Activated gamma-delta T cell (primary cell): ENCODE measurements at places on chromosomes 5 and 9.

DNA sequence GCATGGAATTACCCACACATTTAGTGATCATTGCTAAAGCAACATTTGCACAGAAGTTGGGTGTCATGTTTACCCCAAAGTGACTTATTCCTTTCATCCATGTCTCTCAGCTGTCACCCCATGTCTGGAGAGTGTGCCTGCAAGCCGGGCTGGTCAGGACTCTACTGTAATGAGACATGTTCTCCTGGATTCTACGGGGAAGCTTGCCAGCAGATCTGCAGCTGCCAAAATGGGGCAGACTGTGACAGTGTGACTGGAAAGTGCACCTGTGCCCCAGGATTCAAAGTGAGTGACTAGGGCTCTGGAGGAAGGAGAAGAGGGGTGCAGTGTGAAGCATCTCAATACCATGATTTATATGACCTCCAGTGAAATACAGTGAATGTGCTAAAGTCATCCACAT lies 99.9 kb upstream of the PRRC1 start:
- no peak for DNase-seq

GRCh38 chr9:110308633-110309038 lies 29.0 kb downstream of the TXNDC8 start:
- DNase-seq, result no peak

GRCh38 chr9:137143459-137143858 lies 4.5 kb downstream of the GRIN1 start:
- DNase-seq, result no peak

DNA sequence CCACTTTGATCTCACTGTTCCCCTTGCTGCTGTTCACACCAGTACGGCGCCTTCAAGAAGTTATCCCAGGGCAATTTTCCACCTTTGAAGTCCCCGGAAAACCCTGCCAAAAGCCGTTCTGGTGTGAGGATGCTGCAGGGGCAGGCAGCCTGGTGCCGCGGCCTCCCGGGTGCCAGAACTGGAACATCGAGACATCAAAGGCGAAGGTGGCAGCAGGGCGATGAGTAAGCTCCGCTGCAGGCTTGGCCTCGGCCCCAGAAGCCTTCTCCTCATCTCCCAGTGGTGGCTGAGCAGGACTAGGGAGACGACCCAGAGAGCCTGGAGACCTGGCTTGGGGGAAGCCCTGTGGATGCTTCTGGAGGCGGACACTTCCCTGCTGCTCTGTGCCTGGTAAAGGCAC lies 115.3 kb upstream of the MSX2 start:
- DNase-seq, result no peak

GRCh38 chr5:77867194-77867691 lies 91.1 kb upstream of the TBCA start:
- DNase-seq, result no peak

- DNase-seq, result no peak
These were observed 89.0 kb downstream of the RFX3 start for GRCh38 chr9:3436629-3437420.

DNA sequence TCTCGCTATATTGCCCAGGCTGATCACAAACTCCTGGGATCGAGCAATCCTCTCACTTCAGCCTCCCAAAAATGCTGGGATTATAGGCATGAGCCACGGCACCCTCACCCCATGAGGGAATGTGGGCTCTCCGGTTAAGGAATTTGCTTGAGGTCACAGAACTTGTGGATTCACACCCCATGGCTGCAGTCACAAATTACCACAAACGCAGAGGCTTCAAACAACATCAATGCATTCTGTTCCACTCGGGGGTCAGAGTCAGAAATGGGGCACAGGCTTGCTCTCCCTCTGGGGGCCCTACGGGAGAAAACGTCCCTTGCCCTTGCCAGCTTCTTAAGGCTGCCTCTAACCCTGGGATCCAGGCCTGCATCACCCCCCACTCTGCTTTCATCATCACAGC lies 12.2 kb upstream of the SPINK4 start:
- DNase-seq, result no peak

GRCh38 chr5:151846765-151847164 lies 75.0 kb downstream of the G3BP1 start:
- no peak for DNase-seq

DNA sequence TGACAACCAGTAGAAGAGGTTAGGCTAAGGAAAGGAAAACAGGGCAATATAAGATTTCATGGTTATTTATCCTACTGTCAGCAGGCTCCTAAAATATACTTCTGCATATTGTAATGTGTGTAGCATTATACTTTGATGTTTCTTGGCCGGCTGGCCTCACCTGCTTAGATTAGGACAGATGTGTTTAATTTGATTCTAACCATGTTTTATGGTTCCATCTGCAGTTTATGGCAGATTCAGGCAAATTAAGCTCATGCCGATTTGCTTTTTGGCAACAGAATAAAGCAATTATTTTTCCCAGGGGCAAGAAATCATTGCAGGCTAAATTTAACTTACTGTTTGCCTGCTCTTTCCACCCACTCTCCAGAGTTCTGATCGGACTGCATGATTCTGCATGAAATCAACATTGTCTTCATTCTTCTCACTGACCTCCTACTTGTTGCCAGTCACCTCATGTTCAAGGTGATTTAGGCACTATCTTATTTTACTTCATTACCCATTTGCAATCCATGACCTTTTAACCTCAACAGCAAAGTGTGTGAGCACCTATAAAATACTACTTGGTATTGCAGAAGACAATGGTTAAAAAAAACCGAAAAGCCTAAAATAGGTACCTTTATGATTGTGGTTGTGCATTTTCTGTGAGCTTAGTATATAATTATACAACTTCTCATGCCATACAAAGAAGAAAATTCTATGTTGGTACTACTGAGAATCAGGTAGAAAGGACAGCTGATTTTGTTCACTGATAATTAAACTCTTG lies 125.2 kb downstream of the EDIL3 start:
- no peak for DNase-seq
